ENCODE measurements at places on chromosomes 1 and 21. TPM values are rescaled to one million over a fixed set of nuclear protein-coding genes. Genes with fewer than 3 reads are reported as not detected.

PRDM16 gene
- total RNA-seq: 69.1 TPM

MAD2L2 gene
- 105 TPM for total RNA-seq

FAM72C gene
- total RNA-seq: 2.0 TPM

GRCh38 chr1:29310616-29311180 is 74.4 kb downstream of the PTPRU start:
- no peak for DNase-seq

DNA sequence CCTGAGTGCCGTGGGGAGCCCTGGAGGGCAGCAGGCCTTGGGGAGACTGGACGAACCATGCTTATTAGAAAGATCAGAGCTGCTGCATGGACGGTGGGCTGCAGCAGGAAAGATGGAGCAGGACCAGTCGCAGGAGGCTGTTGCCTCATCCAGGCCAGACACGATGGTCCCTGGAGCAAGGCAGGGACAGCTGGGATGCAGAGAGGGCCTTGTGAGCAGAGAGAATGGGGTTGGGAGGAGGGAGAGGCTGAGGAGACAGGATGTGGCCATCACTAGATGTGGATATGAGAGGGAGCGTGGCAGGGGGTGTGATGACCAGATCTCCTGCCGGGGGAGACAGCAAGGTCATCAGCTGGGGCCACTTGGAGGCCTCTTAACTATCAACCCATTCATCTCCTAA is 727.6 kb downstream of the PTPRU start:
- DNase-seq: no peak

GRCh38 chr1:151222130-151222529 is 23.8 kb downstream of the PIP5K1A start:
- no peak for DNase-seq

GRCh38 chr21:26499495-26499894 is 73.6 kb downstream of the CYYR1 start:
- DNase-seq: no peak
